ENCODE measurements at places on chromosomes 5 and 9.

DNA sequence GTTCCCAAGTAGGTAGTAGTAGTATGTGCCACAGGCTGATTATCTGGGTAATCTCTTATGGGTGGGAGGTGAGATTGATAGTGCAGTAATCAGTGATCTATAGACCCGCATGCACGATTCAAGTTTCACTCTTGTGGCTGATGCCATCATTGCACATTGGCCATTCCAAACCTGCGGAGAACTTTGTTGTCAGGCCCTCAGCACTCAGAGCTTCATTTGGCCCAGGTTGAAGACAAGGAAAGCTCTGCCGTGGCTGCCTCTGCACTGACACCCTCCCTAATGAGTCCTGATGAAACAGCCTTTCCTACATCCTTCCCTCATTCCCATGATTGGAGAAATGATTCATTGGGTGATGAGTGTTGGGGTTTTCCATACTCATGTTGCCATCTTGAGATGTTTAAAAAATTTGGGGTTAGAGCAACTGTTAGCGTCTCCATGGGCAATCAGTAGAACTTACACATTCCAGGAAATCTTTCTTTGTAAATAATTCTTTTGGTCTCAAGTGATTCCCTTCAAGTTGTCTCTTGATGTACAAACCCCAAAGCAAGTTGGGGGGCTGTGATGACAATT is 22.9 kb downstream of the PROP1 start:
- no peak for DNase-seq

DNA sequence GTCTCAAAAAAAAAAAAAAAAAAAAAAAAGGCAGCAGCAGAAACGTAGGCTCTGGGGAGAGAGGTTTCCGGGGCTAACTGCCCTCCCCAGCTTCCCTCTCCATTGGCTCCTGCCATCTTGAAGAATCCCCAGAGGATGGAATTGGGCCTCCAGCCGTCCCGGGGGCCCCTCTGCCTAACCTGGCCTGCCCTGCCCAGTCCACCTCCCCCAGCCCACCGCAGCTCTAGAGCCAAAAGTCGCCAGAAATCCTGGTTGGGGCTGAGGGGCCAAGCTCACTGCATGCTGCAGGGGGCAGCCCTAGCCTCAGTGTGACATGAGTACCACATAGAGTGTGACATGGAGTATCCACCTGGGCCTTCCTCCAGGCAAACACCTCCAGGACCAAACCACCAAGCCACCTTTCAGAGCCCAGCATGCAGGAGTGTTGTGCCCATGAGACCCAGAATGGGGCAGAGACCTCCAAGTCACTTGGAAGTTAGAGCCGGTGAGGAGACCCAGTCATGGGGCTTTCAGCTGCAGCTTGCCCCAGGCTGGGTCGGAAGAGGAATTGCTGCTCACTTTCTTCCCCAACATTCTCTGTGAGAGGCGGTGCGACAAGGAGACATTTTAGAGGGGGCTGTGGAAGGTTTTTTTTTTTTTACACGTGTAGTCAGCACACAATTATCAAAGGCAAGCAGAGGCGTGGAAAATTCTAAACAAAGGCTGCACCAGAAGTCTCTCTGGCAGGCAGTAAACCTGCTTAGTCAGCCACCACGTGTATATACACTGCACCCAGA is 17.6 kb downstream of the CD74 start:
- DNase-seq, result no peak

DNA sequence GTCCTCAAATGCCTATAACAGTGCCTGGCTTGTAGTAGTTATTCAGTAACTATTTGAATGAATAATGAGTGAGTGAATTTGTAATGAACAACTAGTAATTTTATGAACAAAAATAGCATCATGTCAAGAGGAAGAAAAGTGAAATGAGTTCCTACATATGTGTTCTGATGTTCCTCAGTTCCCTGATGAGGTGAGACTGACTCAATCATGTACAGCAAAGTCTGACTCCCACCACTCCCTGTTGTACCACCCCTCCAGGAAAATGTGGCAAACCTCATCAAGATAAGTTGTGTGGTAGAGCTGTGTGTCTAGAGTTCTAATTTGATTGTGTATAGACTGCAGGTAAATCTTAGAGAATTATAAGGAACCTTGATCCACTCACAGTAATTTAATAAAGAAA is 201.6 kb downstream of the GOLPH3 start:
- no peak for DNase-seq

- DNase-seq, result no peak
Measured at GRCh38 chr5:84568171-84568570, 183.5 kb upstream of the EDIL3 start.

DNA sequence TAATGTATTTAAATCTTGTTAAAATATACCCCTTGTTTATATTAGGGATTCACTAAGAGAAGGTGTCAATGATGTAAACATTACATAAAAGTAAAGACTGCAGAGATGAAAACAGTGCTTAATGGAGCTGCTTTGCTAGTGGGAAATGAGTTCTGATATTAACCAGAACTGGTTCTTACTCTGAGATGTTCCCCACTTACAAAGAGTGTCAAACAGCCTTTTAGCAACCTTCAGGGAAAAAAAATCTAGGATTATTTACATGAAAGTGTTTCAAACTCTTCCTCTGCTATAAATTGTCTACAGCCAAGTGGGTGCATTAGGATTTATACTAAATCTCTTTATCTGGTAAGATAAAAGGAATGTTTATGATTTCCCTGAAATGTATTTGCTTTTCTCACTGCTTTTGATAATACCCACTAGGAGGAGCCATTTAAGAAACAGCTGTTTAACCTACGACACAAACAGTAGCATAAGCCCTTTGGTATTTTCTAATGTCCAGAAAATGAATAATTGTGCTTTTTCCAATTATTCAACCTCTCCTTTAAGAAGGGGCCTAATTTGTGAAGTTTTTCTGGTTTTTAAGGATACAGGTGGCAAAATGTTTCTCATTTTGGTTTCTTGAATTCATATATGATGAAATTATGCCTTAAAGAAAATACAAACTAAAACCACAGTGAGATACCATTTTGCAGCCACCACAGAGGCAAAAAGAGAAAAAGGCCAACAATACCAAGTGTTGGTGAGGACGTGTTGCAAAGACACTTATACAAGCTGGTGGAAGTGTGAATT is 186.3 kb downstream of the TLE4 start:
- no peak for DNase-seq

GRCh38 chr5:157866536-157866935 is 7.6 kb upstream of the CLINT1 start:
- no peak for DNase-seq

GRCh38 chr9:29701559-29701958 is 2128.3 kb upstream of the C9orf72 start:
- DNase-seq, result no peak

- DNase-seq, result no peak
Measured at GRCh38 chr5:37787742-37788141, 52.1 kb downstream of the GDNF start.

- DNase-seq, result no peak
Measured at GRCh38 chr5:179699616-179700237, 960 bp downstream of the CANX start.

GRCh38 chr5:126534553-126534952 is 60.5 kb downstream of the ALDH7A1 start:
- DNase-seq, result no peak

DNA sequence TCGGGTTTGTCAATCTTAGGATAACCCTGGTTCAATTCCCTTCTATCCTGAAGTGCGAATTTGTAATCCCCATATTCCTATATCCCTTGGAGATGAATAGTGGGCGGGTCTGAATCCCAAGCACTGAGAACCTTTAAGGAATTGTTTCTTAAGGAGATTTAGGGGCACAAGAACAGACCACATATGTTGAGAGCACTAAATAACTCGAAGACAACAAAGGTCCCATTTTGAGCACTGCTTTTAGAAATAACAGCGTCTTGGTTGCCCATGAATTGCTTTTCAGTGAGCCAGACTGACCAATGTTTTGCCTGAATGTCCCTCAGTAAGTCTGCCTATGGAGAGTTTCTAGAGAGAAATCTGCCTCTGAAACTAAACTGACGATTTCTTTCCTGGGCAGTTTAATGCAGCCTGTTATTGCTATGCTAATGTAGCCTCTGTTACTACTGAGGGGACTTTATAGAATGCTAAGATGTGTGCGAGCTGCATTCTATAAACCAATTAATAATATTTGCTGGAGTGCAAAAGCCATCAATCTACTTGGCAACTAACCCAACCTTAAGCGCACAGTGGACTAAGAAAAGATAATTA is 445.0 kb upstream of the DMAC1 start:
- DNase-seq, result no peak

GRCh38 chr5:92222449-92222848 is 839.3 kb upstream of the ARRDC3 start:
- no peak for DNase-seq

GRCh38 chr5:82641331-82642003 is 363.3 kb upstream of the RPS23 start:
- no peak for DNase-seq

DNA sequence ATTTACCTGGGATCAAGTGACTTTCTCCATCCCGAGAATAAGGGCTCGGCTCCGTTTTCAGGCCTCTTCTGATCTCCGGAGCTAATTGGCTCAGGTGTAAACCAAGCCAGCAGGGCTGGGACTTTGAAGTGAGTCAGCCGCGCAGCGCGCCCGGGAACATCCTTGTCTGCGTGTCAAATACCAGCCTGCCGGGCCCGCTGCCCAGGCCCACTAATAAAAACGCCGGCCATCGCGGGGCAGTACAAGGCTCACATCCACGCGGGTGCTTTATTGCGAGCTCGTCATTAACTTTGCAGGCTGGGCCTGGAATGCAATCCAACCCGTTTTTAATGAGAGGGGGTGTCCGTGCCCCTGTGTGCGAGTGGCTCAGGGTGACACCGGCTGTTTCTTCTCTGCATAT is 416.8 kb downstream of the IRX2 start:
- no peak for DNase-seq

DNA sequence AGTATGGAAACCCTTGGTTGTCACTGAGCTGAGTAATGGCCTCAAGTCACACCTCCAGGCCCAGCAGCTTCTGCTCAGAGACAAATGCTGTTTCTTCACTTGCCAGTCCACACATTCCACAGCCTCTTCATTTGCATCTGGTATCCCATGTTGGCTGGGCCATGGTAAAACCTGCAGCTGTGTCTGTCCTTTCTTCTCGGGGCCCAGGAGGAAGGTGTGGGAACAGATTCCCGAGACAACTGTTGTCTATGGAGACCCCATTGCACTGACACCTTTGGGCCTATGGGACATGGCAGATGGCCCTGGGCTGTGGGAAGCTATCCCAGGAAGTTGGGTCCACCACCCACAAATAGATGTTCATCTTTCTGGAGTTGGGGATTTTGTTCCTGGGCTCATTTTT is 85.1 kb downstream of the MACROH2A1 start:
- no peak for DNase-seq

DNA sequence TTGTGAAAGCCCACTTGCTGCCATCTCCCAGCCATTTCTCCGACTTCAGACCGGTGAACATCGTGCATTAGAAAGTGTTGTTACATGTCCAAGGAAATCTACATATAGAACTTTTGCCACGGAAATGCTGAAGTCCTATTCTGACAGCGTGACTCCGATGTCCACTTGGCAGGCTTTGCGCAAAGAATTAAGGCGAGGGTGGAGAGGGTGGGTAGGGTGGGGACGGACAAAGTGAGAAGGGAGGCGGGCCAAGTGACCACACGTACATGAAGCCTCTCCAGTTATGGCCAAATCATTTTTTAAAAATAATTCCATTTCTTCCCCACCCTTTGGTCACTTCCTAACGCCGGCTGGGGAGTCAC is 460 bp upstream of the ACO1 start:
- DNase-seq, result no peak

GRCh38 chr5:102755686-102756371 is 724 bp downstream of the PAM start:
- peak; percentile 59 for DNase-seq

DNA sequence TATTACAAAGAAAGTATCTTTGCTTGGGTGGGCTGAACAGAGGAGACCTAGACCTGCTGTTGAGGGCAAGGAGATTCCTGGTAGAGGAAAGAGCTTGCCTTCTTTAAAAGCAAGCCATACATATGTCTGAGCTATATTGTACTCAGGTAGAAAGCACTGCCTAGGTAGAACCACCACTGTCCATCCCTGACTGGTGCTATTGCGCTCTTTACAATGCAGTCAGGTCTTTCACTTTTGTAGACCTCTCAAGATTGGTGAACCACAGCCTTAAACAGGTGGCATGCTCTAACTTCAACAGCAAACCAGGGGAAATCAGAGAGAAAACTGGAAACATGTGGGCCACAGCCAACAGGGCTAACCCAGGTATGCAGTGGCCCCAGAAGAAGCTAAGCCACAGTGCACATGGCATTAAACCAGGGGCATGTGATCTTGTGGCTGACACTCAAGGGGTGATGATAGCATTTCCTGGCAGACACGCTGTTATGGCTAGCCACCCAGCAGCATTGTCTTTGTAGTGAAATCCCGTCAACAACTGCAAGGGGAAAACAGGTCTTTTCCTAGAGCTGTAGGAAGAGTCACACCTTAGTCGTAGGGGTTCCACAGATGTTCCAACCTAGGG is 253.9 kb upstream of the PCSK5 start:
- no peak for DNase-seq
